WTC11 (cell line): ENCODE measurements at places on chromosomes 12 and 14.

DNA sequence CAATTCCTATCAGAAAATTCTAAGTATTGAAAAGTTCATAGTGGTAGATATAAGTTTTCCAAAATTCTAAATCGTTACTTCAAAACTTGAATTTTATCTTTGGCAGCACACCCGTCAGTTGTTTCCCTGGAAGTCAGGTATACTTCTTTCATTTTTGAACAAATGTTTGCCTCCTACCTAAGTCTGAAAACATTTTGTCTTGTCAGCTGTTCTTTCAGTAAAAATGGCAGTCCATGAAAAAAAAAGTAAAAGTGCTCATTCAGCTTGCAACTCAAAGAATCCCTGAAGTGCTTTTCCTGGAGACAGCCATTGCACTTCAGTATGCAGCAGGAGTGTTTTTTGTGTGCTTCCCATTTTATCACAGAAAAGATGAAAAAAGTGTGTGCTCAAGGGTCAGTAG lies 130.1 kb upstream of the NEDD1 start:
- no peak for DNase-seq

DNA sequence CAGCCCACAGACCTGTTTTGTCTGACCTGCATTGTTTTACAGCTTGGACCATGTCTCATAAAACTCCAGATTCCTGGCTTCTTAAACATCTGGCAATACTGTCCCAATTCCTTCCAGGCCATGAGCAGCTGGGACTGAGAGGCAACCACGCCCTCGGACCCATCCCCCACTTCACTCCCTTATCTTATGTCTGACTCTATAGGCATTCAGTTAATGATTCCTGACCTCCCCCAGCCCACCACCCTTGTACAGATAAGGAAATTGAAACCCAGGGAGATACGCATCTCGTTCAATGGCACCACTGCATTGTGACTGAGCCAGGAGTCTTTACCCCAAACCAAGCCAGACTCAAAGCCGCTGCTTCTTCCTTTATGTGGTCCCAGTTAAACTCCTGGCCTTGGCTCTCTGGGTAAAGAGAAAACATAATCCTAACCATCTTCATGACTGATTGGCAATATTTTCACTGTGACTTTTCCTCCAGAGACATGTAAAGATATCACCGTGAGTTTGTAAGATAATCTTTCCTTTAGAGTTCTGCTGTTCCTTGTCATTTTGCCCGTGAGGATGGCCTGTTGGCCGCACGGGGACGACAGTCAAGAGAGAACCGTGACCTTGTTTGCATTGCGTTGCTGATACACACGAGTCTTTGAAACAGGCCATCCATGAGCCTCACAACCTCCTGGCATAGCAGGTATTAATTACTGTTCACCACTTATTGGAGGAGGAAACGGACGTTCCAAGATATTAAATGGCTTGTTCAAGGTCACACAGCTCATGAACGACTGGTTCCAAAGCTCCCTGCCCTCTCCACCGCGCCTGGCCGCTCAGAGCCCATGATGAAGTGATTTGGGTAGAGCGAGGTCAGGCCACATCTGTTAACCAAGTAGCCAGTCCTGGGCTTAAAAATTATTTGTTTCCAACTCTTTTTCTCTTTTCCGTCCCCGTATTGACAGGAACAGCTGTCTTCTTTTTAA lies 39.4 kb downstream of the MAP1LC3B2 start:
- DNase-seq: no peak

- DNase-seq: no peak
Observed at GRCh38 chr14:56207626-56208292, 89.5 kb downstream of the PELI2 start.

GRCh38 chr14:36478782-36479181 lies 41.2 kb downstream of the NKX2-1 start:
- DNase-seq: no peak

DNA sequence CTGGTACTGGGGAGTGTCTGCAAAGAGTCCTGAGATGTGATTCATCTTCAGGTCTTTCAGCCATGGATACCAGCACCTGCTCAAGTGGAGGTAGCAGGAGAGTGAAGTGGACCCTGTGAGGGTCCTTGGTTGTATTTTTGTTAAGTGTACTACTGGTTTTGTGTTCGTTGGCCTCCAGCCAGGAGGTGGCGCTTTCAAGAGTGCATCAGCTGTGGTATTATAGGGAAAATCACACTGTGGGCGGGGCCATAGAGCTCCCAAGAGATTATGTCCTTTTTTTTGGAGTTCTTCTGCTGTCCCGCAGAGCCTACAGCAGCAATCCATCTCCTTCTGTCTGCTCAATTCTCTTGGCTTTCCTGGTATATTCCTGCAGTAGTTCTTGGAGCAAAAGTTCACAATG lies 66.8 kb downstream of the SPATA7 start:
- DNase-seq: peak; percentile 33

- no peak for DNase-seq
Observed at GRCh38 chr12:64400041-64400440, 4.2 kb upstream of the XPOT start.
